ENCODE measurements at places on chromosomes 5 and 9.
A peak's percentile ranks its signal among the peaks of the same experiment; 100 is the strongest.

GRCh38 chr9:76691517-76692313 lies 72.5 kb upstream of the PCA3 start:
- no peak for DNase-seq

DNA sequence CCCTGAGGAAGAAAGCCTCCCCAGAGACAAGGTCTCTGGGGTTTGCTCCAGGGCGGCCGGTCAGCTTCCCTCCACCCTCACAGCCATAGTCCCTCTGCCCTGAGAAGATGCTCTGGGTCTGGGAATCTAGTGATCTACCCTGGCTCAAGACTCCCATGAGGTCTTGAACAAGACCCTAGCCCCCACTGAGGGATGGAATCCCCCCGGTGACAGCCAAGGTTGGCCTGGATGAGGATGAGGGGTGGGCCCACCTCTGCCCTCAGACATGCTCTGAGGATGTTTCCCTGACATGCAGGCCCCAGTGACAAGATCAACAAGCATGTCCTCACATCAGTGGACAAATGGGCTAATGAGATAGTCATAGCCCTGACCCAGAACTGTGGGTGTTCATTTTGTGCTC lies 138.6 kb downstream of the C5orf15 start:
- DNase-seq, result no peak

DNA sequence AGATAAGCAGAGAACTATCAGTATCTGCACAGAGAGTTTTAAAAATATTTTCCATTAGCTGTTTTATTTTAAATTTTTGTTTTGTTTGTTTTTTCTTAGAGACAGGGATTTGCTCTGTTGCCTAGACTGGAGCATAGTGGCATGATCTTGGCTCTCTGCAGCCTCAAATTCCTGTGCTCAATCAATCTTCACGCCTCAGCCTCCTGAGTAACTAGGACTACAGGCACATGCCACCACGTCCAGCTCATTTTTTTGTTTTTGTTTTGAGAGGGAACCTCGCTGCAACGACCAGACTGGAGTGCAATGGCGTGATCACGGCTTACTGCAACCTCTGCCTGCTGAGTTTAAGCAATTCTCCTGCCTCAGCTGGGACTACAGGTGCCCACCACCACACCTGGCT lies 138.2 kb upstream of the LPAR1 start:
- no peak for DNase-seq

DNA sequence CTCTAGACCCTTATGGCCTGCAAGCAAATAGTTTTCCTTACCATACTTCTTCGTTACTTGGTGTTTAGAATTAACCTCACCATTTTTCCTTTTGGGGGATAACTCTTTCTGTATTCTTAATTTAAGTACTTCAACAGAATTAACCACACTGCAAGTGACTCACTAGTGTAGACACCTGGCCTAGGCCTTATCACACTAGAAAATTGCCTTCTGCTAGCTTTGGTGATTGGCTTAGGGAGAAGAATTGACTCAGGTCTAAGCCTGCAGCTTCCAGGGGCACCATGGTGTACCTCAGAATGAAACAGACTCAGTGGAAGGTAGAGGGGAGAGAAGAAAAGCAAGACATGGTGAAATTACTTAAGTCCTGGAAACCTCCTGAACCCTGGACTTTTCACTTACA lies 112.8 kb upstream of the HMHB1 start:
- DNase-seq, result no peak

- peak; percentile 35 for DNase-seq
Measured at GRCh38 chr5:8601831-8602354, 732.9 kb downstream of the MTRR start.

DNA sequence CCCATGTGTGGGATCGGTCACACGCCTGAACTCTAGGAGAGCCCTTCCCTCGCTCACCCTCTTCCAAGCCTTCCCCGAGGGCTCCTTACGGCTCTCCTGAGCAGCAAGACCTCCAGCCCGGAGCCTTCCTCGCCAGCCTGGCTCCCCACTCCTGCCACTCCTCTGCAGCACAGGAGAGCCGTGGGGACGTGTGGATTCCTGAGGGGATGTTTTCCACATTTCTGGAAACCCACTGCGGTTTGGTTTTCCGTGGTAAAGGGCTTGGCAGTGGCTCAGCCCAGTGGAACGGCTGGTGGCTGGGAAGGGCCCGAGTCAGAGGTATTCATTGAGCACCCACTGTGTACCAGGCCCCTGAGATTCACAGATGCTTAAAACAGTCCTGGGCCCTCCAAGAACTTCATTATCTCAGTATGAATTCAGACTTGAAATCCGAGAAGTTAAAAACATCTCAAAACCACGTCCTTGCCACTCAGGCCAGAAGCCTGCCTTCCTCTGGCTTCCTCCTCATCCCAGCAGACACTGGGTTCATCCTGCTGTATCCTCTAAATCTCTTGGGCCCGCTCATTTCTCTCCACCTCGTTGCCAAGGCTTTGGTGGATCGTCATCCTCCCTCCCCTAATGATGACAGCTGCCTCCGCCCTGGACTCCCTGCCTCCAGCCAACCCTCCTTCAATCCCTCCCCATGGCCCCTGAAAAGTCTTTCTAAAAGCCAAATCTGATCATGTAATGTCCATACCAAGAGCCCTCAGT lies 109.6 kb downstream of the FGF18 start:
- DNase-seq, result no peak

GRCh38 chr5:151703227-151703626 lies 16.5 kb upstream of the SPARC start:
- DNase-seq, result no peak

DNA sequence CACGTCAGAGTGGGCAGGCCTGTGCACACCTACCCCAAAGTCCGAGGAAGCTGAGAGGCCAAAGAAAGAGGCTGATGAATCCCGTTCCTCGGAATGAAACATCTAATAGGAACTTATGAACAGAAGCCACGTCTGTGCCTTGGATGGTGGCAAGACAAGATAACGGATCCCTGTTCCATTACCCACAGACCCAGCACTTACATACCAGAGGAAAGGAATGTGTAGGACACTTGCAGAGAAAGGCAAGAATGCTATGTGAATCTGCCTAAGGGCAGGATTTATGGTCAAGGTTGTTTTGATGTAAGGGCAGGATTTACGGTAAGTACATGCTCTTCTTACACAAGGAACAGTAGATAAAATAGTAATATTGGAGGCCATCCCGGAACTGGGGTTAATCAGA lies 93.2 kb downstream of the WDR41 start:
- DNase-seq, result peak; percentile 21

GRCh38 chr5:110288766-110289511 lies 437.5 kb downstream of the TMEM232 start:
- DNase-seq, result peak; percentile 93

DNA sequence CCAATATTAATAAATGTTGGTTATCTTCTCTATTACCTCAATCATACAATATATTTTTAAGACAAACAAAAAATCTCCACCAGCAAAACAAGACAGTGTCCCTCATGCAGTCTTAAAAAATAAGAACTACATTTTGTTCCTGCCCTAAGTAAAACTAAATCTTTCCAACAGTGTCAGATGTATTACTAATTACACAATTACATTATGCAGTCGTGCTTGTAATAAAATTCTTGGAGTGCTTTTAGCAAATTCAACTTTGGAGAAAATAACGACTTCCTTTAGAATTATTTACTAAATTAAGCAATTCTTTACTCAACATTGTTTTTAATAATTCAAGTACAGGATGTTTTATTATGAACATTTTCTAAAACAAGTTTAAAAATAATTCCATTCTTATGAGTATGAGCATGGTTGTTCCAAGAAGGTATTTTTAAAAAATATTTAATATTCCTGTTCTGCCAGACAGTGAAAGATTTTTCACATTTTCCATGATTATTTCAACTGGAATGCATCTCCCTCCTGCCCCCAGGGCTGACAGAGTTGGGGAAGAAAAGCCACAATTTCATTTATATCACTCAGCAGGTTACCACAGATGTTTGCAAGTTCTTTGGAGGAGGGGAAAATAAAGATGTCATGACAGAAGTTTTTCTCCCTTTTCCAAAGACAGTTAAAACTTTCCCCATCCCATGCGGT lies 137.9 kb downstream of the FAM114A2 start:
- peak; percentile 97 for DNase-seq

GRCh38 chr9:99021512-99021911 lies 77.8 kb downstream of the COL15A1 start:
- DNase-seq, result no peak
